AG09319 (cell line): ENCODE measurements at places on chromosomes 6 and 20.

GRCh38 chr20:62642051-62642665, at the start of gene SLCO4A1:
SLCO4A1 (plus strand) TSS chr20:62642503; CDS start chr20:62656455, 13,952 bp downstream.
- DNase-seq: no peak

GRCh38 chr20:37295001-37295400, 5.5 kb downstream of the MANBAL start:
- DNase-seq: peak; percentile 82

- no peak for DNase-seq
Observed at GRCh38 chr20:59452856-59453255, 151.5 kb upstream of the PHACTR3 start.

DNA sequence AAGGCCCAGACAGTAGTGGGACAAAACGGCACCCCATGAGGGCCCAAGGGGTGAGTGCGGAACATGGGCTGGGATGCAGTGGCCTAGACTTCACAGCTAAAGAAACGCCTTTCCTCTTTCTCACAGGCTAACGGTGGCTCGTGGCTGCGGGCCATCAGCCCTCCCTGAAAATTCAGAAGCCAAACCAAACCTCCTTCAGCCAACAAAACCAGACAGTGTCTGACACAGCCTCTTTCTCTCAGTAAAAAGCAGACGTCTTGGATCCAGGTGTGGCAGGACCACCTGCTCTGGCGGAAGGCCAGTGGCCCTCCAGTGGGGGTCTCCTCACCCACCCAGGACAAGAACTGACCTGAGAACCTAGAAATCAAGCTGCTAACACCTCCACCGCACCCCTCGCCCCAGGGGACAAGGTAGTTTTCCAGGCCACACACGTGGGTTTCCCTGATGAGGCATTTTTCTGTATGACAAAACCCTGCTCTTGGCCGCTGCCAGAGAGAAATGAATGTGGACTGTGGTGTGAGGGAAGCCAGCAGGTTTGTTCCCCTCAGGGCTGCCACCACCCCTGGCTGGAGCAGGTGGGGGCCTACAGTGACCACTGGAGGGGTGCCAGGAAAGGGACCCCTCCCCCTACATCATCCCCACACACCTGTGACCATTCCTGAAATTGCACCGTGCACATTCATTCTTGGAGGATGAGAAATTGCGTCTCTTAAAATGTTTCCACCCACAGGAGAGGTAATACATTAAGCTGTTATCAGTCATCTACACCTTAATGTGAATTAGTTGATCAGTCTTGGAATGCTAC, 76.8 kb upstream of the PIM1 start:
- no peak for DNase-seq

DNA sequence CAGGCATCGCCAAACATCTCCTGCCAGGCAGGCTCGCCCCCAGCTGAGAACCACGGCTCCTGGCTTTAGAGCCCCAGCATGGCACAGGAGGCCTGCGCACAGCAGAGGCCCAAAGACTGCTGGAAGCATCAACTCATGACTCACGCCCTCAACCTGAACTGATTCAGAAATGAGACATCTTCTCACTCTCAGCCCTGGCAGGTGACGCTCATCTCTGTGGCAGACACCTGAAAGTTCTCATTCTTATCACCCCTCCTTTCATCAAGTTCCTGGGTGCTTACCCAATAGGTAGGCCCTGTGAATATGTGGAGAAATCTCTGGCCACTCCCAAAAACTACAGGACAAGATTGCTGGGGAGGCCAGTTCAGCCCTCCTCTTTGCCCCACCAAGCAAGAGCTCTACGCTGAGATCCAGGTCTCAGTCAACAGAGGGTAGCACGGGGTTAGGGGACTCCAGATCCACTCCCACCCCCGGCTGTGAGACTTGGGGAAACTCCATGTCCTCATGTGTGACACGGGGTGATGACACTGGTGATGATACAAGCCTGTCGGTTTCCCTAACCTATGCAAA, 11.3 kb downstream of the NFATC2 start:
- DNase-seq: no peak

- DNase-seq: no peak
Observed at GRCh38 chr6:28807682-28808280, 116.0 kb downstream of the TRIM27 start.

DNA sequence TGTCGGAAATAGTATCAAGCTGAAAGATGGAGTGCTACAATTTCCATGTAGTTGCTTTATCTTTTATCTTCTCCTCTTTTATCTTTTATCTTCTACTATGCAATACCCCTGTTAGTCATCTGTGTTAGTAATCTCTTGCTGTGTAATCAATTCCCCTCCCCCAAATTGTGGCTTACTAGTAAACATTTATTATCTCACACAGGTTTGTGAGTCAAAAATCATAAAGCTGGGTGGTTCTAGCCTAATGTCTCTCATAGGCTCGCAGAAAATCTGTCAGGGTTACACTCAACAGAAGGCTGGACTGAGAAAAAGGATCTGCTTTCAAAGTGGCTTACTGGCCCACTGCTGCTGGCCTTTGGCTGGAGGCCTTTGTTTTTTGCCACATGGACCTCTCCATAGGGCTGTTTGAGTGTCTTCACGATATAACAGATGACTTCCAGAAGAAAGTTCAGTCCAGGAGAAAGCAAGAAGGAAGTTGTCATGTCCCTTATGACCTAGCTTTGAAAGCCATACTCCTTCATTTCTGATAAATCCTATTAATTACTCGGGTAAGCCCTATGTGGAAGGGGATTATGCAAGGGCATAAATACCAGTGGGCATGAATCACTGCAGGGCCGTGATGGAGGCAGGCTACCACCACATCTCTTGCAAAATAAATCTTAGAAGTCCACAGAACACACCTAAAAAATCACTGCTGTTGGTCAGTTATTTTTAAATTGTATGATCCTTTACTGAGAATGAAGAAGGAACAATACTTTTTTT, 24.5 kb upstream of the PTCHD4 start:
- DNase-seq: no peak

- DNase-seq: no peak
Observed at GRCh38 chr6:127518710-127519468, at the start of gene MTCL3. MTCL3 (minus strand) TSS chr6:127519335.

GRCh38 chr6:144066741-144067484, 28.5 kb downstream of the SF3B5 start:
- DNase-seq: no peak

DNA sequence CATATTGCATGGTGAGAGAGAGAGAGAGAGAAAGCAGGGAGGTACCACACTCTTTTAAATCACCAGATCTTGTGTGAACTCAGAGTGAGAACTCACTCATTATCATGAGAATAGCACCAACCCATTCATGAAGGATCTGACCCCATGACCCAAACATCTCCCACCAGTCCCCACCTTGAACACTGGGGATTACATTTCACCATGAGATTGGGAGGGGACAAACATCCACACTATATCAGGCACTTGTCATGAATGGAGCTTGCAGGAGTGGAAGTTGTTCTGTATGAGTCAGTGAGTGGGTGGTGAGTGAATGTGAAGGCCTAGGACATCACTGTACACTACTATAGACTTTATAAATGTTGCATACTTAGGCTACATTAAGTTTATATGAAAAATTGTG, 47.7 kb upstream of the RNF182 start:
- DNase-seq: no peak

- no peak for DNase-seq
Observed at GRCh38 chr6:33201935-33202334, 1.3 kb downstream of the SLC39A7 start.

GRCh38 chr20:51174536-51174935, 151.6 kb upstream of the KCNG1 start:
- DNase-seq: no peak

- no peak for DNase-seq
Observed at GRCh38 chr20:11067359-11067758, 393.6 kb upstream of the JAG1 start.
